CD4-positive, alpha-beta T cell treated with Interleukin-10 for 1 hour (primary cell): ENCODE measurements at places on chromosomes 7 and 10.

- DNase-seq: no peak
Observed at GRCh38 chr7:50480797-50481196, 30.6 kb upstream of the FIGNL1 start.

DNA sequence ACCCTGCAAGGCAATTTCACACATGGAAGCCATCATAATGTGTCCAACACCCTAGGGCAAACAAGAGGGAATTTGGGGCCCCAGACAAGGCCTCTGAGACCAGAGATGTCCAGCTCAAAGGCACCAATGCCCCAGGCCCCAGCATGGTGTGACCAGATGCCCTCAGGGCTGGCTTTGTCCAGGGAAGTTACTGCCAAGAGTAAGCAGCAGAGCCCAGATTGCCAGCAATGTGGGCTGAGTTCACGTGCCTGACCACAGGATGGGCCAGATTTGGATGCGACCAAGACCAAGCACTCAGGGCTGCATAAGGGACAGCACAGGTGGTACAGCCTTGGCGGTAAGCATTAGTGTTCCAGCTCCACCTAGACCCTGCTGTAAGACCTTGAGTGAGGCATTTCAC, 12.7 kb downstream of the MYOF start:
- no peak for DNase-seq

- no peak for DNase-seq
Observed at GRCh38 chr10:130472236-130472635, 336.0 kb downstream of the GLRX3 start.

DNA sequence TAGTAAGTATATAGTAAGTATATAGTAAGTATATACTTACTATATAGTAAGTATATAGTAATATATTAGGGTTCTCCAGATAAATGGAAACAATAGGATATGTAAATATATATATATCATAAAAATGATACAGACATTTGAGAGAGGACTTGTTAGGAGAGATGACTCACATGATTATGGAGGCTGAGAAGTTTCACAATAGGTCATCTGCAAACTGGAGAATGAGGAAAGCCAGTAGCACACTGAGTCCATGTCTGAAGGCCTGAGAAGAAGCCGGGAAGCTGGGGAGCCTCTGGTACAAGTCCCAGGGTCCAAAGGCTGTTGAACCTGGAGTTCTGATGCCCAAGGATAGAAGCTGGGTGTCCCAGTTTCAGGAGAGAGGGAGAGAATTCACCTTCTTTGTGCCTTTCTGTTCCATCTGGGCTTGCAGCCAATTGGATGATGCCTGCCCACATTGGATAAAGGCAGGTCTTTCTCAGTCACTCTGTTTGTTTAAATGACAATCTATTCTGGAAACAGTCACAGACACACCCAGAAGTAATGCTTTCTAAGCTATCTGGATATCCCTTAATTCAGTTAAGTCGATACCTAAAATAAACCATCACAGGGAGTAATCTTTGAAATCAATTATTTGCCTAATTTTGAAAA, 205.5 kb upstream of the CDC14C start:
- no peak for DNase-seq

GRCh38 chr10:124094419-124094785, 1.0 kb upstream of the CHST15 start:
- no peak for DNase-seq

DNA sequence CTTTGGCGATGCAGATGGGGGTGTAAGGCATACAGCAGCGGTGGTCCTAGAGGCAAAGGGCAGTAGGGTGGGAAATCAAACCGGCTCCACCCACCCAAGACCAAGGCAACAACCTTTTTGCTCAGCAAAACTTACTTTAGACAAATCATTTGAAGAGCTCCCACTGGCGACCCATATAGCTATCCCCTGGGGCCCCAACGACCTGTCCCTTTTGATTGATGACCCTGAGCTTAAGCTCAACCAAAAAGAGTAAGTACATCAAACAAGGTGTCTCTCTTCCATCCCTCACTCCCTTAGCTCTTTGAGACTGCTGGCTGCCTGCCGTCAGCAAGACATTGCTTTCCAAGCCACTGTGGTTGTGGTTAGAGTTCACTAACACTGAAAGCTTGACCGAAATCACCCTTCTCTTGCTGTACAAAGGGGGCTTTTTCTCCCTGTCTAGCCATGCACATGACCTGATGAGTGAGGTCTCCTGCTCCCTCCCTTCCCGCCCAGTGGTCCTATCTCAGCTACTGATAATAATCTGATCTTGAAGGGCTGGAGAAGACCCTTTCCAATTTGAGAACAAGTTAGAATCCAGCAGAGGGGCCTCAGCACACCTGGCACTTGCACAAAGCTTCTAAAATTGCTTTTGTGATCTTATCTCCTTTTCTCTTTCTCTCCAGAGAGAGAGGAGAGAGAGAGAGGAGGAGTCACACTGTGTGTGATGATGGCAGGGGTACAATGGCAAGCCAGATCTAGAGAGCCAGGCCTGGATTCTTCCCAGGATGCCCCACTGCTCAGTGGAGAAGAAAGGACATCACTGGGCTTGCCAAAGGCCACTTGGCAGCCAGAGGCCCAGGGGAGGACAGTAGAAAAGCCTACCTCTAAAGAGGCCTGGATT, 42.2 kb downstream of the XPNPEP1 start:
- no peak for DNase-seq

DNA sequence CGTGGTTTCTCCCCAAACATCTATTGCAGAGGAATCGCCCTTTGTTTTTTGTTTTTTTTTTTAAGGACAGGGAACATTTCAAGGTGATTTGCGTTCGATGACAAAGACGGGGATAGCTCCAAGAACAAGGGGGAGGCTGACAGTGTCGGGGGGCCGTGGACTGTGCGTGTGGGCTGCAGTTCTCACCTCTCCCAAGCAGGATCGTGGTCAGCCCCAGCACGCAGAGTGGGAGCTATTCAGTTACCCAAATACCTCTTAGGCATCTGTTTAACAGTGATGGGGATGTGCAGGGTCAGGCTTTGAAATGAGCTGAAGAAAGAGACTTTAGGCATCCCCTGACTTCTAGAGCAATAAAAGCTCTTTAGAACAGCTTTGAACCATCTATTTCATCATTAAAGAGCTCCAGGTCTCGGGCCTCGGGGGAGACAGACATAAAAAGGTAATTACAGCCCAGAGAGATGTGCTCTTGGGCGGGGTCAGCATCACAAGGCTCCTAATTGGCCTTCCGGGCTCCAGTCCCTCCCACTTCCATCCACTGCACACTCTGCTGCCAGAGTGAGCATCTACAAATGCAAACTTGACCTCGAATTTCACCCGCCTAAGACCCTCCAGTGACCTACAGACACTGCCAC, 97.3 kb downstream of the MYL10 start:
- DNase-seq: no peak

DNA sequence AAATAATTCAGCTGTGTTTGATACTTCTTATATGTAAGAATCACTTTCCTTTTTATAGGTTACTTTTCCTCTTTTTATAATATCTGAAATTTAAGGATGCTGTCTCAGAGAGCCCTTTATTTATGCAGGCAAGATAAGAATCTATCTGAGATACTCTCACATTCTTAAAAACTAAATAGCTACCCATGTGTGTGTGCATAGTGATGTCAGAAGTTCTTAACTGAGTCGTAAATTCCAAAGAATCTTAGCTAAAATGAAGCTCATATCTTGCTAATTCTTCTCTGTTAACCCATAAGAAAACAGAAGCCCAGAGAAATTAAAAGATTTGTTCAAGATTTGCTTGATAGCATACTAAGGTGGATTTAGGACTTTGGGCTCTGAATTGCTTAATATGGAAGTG, 118.5 kb downstream of the PCDH15 start:
- DNase-seq: no peak

DNA sequence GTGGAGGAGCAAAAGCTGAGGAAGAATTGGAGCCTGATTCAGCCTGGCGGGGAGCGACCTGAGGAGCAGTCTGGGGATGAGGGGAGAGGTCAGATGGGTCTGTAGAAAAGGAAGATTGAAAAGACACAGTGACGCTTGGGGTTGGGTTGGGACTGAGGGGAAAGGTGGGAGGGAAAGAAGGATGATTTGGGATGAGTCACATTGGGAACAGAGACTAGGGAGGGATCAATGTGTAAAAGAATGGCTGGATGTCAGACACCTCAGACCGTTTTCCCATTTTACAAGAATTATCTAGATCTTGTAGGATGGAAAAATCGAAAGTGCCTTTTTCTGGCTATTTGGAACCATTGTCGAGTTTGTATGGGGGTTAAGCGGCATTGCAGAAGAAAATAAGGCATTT, 1076.5 kb downstream of the DNAJB9 start:
- no peak for DNase-seq

- DNase-seq: no peak
Observed at GRCh38 chr10:118565301-118566075, 30.0 kb downstream of the PRLHR start.

- no peak for DNase-seq
Observed at GRCh38 chr7:151629713-151630272, 110.1 kb upstream of the RHEB start.

GRCh38 chr10:100327007-100327717, 2.9 kb downstream of the PKD2L1 start:
- DNase-seq: peak; percentile 14

- no peak for DNase-seq
Observed at GRCh38 chr7:44063894-44064651, 1.3 kb downstream of the PGAM2 start.

GRCh38 chr10:98172073-98172472, 37.6 kb downstream of the R3HCC1L start:
- DNase-seq: no peak

DNA sequence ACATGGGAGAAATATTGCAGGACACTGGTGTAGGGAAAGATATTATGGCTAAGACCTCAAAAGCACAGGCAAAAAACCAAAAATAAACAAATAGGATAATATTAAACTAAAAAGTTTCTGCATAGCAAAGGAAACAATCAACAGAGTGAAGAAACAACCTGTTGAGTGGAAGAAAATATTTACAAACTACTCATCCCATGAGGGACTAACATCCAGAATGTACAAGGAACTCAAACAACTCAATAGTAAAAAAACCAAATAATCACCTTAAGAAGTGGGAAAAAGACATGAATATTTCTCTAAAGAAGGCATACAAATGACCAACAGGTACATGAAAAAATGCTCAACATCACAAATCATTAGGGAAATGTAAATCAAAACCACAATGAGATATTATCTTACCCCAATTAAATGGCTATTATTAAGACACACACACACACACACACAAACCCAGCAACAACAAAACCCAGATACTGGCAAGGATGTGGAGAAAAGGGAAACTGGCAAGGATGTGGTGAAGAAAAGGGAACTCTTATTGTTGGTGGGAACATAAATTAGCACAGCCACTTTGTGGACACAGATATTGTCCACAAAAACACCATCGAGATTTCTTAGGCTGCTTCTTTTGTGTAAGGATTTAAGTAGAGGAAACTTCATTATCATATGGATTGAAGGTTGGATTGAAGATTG, 9.8 kb upstream of the RAB18 start:
- DNase-seq: no peak

DNA sequence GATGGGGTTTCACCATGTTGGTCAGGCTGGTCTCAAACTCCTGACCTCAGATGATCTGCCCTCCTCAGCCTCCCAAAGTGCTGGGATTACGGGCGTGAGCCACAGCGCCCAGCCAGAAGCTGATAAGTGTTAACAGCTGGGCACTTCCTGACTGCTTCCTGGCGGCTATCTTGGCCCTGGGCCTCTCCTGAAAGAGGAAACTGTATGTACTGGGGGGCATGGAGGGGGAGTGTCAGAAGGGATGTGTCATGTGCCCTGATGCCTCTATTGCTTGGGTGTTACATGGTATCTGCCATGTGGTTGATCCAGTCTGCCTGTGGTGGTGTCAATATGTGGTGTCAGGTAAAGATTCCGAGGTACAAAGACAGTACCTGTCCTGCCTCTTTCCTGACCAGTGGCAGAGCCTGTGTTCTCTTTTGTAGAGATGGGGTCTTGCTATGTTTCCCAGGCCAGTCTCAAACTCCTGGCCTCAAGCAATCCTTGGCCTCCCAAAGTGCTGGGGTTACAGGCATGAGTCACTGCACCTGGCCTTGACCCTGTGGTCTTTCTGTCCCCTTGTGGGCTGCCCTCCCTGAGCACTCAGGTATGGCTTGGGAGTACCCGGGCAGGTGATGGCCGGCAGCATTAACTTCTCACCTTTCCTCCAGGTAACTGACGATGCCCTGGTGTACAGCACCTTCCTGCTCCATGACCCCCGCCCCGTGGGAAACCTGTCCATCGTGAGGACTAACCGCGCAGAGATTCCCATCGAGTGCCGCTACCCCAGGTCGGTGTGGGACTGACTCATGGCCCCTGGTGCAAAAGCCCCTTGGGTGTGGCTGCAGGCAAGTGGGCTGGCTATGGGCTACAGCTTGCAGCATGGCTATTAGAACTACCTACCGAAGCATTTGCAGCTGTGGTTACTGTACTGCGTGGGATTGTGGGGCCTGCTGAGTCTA, 4.4 kb downstream of the ZP3 start:
- DNase-seq: no peak

GRCh38 chr7:70178211-70178610, 579.9 kb downstream of the AUTS2 start:
- no peak for DNase-seq

GRCh38 chr10:70270952-70271351, 12.9 kb downstream of the NPFFR1 start:
- no peak for DNase-seq

- DNase-seq: peak; percentile 12
Observed at GRCh38 chr10:78937800-78938694, 130.7 kb upstream of the ZMIZ1 start.

- DNase-seq: no peak
Observed at GRCh38 chr10:51162002-51162401, 87.7 kb downstream of the PRKG1 start.

DNA sequence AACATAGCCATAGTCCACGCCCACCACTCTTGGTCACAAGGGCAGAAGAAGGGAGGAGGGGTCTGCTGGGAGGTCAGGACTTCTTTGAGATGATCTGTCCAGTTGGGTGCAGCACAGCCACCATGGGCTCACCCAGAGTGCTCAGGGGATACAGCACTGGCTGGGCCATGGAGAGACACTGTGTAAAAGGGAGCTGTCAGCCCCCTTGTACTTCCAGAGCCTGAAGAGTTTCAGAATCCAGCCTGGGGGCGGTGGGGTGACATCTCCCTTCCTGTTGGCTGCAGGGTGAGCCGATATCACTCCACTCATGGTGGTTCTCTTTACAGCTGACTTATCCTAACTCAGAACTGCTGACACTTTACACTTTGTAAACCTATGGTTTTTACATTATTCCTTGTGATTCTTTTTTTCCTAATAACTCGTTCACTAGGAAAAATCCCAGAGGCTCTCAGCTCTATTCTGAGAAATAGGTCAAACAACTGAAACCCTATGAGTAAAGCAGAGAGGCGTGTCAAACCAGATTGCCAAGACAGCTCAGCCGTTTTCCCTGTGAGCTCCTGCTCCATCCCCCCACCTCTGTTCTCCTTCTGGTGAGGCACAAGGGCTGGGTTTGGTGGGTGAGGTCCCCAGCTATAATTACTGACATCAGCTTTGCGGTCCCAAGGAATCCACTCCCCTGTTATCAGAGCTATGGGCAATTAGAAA, 3.2 kb upstream of the MRPS24 start:
- no peak for DNase-seq

GRCh38 chr7:88928276-88928675, 132.7 kb upstream of the TEX47 start:
- DNase-seq: no peak
